IPS-NIHi11 (cell line): ENCODE measurements at places on chromosomes 1 and 21.

- no peak for DNase-seq
Observed at GRCh38 chr1:32742956-32743355, 40.4 kb upstream of the SYNC start.

GRCh38 chr1:99661780-99662179 is 15.9 kb downstream of the PALMD start:
- DNase-seq: no peak

DNA sequence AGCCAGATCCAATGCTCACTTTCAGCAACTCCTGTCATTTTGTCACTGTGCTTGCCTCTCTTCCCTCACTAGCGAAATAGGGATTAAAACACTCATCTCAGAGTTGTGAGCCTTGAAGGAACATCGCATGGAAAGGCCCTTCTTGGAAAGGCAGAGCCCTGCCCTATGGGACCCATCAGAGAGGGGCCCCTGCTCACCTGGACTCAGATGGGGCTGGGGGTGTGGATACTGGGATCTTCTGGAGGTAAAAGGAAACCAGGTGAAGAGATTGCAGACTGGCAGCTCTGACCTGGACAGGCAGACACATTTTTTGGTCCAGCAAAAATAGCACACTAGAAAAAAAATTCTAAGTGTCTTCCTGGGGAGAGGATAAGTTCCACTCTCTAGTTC is 54.2 kb upstream of the EPS8L3 start:
- no peak for DNase-seq

- no peak for DNase-seq
Observed at GRCh38 chr1:199811163-199811562, 216.3 kb upstream of the NR5A2 start.

GRCh38 chr1:84539972-84540371 is 33.6 kb upstream of the GNG5 start:
- DNase-seq: no peak

GRCh38 chr1:245099401-245099800 is 55.4 kb upstream of the KIF26B start:
- DNase-seq: no peak

GRCh38 chr1:232306269-232306961 is 323.5 kb downstream of the SIPA1L2 start:
- DNase-seq: peak; percentile 58

GRCh38 chr21:17051054-17051453 is 461.8 kb upstream of the CXADR start:
- DNase-seq: no peak

DNA sequence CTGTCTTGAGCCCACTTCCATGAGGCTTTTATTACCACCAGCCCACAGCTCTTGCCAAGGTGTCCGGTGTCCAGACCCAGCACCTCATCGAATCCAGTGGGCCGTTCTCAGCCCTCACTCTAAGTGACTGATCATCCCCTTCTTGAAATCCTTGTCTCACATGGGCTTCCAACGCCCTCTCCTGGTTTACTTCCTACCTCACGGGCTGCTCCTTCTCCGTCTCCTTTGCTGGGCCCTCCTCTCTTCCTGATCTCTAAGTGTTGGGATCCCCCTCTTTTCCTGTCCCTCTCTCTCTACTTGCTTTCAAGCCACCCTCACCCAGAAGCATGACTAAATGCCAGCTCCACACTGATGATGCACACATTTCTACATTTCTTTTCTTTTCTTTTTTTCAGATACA is 9.0 kb upstream of the RHBG start:
- peak; percentile 50 for DNase-seq

- DNase-seq: no peak
Observed at GRCh38 chr21:34037009-34037795, 36.2 kb upstream of the MRPS6 start.

- no peak for DNase-seq
Observed at GRCh38 chr1:55724551-55725325, 509.6 kb upstream of the USP24 start.

- no peak for DNase-seq
Observed at GRCh38 chr1:90959352-90960206, 62.3 kb downstream of the ZNF644 start.

DNA sequence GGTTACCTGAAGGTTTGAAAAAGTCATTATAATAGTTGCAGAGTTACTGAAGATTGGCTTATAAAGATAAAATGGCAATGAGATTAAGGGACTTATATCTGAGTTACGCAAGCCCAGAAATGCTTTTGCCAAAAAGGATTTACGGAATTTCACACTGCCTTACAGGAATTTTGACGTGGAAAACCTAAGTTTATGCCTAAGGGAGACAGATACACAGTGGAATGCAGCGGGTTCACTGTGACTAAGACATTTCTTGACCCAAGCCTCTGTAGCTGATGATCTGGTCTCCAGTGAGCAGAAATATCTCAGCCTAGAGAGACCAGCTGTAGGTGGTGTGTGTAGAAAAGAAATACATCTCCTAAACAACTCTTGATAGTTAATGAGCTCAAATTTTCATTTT is 10.1 kb upstream of the EXO1 start:
- no peak for DNase-seq

DNA sequence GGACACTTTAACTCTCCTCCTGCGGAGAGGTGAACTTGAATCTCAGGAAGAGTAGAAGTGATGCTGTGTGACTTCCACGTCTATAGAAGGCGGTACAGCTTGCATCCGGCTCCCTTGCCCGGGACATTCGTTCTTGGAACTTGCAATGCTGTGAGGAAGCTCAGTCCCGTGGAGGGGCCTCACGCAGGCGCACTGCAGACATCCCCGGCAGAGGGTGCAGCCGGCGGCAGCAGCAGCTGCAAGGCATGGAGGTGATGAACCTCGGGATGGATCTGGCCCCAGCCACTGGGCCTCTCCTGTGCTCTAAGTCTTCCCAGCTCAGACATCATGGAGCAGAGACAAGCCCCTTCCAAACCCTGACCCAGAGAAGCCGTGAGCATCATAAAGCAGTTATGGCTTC is 61.8 kb upstream of the SOD1 start:
- DNase-seq: no peak

DNA sequence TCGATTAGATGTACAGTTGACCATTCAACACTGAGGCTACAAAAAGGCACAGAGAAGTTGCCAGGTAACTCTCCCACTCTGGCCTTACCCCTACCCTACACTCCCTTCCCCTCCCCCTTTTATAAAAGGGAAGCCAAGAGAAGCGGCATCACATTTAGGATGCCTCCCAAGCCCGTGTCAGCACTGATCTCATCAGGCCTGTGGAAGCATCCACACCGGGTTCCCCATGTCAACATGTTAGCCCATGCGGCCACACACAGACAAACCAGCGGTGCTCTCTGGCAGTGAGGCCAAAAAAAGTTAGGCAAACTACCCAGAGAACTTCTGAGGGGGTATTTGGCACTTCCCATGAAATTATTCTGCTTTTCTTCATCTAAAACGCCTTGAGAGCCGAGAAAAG is 29.9 kb downstream of the BCAR3 start:
- DNase-seq: no peak
